Upper lobe of right lung (tissue), 1 donor: ENCODE measurements at places on chromosomes 12 and 14. TPM values are rescaled to one million over a fixed set of nuclear protein-coding genes. Genes with fewer than 3 reads are reported as not detected.

Gene CFAP251
- total RNA-seq, result 2.5 TPM

Gene ADGRD1
- 113 TPM for total RNA-seq

Gene CLEC6A
- total RNA-seq, result 2.0 TPM

Gene SLC39A2
- not detected for total RNA-seq

Gene JAG2
- 31.2 TPM for total RNA-seq

Gene HSPA2
- 13.5 TPM for total RNA-seq

DNA sequence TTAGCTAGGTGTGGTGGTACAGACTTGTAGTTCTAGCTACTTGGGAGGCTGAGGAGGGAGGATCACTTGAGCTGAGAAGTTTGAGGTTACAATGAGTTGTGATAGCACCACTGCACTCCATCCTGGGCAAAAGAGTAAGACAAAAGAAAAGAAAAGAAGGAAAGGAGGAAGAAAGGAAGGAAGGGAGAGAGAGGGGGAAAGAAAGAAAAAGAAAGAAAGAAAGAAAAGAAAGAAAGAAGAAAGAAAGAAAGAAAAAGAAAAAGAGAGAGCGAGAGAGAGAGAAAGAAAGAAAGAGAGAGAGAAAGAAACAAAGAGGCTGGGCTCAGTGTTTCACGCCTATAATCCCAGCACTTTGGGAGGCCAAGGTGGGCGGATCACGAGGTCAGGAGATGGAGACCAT is 10.3 kb upstream of the GNPTAB start:
- H3K36me3 ChIP-seq, result no peaks in the 10 kb centered on the region
- H3K4me1 ChIP-seq, result no peaks in the 10 kb centered on the region
- no peaks in the 10 kb centered on the region for H3K27me3 ChIP-seq

DNA sequence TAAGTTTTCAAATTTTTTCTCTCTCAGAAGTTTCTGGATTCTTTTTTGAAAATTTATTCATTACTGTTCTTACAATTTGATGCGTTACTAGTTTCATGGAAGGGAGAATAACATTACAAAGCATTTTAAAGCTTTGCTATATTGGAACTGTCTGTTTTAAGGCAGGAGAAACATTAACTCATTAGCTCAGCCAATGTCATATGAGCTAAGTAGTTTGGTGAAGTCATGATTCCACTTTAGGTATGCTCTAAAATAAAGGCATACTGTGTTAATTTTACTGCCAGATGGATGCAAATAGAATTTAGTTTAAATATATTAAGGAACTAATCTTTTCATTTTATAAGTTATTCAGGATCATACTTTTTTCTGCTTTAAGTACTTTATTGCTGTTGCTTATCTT is 46.0 kb downstream of the ARID2 start:
- H3K4me3 ChIP-seq, result no peak overlapping the region
- no peaks in the 10 kb centered on the region for H3K36me3 ChIP-seq
- no peak overlapping the region for H3K27ac ChIP-seq
- no peak for DNase-seq

- DNase-seq, result no peak
- no peak overlapping the region for H3K27ac ChIP-seq
- H3K4me3 ChIP-seq, result no peak overlapping the region
- H3K27me3 ChIP-seq, result no peaks in the 10 kb centered on the region
These were observed 32.9 kb downstream of the ZFHX2 start for GRCh38 chr14:23518709-23519108.

DNA sequence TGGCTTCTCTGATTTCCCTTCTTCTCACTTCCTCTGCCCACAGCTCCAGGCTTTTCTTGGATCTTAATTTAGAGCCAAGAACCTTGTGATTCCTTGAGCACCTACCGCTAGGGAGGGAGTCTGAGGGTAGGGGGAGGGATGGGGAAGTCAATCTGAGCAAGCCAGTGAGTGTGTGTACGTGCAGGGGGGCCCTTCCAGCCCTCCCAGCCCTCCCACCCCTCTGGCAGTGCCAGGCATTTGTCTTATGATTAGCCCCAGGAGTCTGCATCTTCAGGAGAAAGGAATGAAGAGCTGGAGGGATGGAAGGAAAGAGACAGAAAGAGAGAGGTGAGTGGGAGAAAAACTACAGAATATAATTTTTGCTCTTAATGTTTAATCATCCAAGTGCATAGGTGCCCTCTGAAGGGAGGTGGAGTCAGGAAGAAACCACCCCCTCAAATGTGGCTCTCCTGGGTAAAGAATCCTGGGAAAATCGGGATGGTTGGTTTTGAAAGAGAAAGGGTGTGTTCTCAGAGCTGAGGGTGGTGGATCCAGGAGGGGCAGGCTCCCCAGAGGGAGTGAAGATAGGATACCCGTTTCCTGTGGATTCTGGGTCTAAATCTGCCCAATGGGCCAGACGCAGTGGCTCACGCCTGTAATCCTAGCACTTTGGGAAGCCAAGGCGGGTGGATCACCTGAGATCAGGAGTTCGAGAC is 2.1 kb downstream of the PIANP start:
- peaks cover 52% of the 10 kb centered on the region for H3K27me3 ChIP-seq
- peaks cover 11% of the 10 kb centered on the region for H3K4me1 ChIP-seq
- H3K4me3 ChIP-seq, result no peak overlapping the region
- no peak overlapping the region for H3K27ac ChIP-seq
- no peak for DNase-seq
- no peaks in the 10 kb centered on the region for H3K36me3 ChIP-seq

- no peak for DNase-seq
- no peaks in the 10 kb centered on the region for H3K27me3 ChIP-seq
- H3K36me3 ChIP-seq, result no peaks in the 10 kb centered on the region
- H3K4me3 ChIP-seq, result no peak overlapping the region
- H3K4me1 ChIP-seq, result peaks cover 3% of the 10 kb centered on the region
These were observed 181.2 kb downstream of the EMP1 start for GRCh38 chr12:13377698-13378097.

DNA sequence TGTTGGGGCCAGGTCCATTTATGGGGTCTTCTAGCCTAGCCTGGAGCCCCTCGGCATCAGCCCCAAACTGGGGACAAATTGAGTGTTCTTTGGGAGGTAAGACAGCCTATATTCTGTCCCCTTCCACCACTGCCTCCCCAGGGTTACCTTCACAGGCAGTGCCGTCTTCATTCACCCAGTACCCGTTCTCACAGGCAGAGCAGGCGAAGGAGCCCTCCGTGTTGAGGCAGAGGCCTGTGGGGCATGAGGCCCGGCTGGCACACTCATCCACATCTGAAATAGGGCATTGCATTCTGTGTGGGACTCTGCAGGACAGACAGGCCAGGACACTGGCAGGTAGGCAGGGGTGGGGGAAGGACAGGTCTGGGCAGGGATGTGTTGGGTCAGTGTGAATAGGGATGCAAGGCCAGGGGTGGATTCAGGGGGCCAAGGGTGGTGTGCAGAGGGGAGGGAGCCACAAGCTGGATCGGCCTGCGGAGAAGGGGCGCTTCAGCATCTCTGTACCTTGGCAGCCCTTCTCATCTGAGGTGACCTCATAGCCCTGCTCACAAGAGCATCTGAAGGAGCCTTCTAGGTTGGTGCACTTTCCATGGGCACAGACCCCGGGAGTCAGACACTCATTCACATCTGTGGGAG is 16.1 kb downstream of the ISCA2 start:
- peaks cover 11% of the 10 kb centered on the region for H3K4me1 ChIP-seq
- DNase-seq, result peak; percentile 34
- no peak overlapping the region for H3K27ac ChIP-seq
- no peaks in the 10 kb centered on the region for H3K27me3 ChIP-seq
- no peak overlapping the region for H3K4me3 ChIP-seq

- no peak overlapping the region for H3K4me3 ChIP-seq
- H3K27me3 ChIP-seq, result no peaks in the 10 kb centered on the region
- H3K27ac ChIP-seq, result no peak overlapping the region
- H3K36me3 ChIP-seq, result no peaks in the 10 kb centered on the region
- no peak for DNase-seq
These were observed 49.2 kb upstream of the CNOT2 start for GRCh38 chr12:70194076-70194475.

GRCh38 chr12:124543052-124543589 is 24.3 kb downstream of the NCOR2 start:
- H3K4me3 ChIP-seq, result no peak overlapping the region
- no peaks in the 10 kb centered on the region for H3K27me3 ChIP-seq
- H3K36me3 ChIP-seq, result no peaks in the 10 kb centered on the region
- H3K4me1 ChIP-seq, result peaks cover 71% of the 10 kb centered on the region
- no peak overlapping the region for H3K27ac ChIP-seq

DNA sequence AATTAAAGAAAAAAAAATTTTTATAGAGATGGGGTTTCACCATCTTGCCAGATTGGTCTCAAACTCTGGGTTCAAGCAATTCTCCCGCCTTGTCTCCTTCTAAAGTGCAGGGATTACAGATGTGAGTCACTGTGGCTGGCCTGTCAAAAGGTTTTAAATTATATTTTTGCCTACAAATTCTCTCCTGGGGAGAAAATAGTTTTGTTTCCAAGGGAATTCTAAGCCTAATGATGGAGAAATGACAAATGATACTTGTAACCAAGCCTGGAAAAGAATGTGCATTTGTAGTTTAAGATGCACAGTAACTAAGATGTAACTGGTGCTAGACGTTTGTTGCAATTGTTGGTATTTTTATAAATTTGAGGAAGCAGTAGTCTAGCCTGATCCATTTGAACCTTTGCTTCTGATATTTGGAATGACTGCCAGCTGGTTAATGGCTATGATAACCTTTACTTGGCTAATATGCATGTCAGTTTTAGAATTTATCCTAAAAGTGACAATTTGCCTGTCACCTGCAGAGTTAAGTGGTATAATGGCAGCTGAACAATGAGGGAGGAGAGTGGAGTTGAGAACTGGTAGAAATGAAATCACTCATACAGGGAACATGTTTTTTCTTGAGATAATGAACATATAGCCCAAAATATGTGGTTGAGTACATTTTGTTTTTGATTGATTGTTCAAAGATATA is 148.0 kb downstream of the FUT8 start:
- no peaks in the 10 kb centered on the region for H3K4me1 ChIP-seq
- H3K36me3 ChIP-seq, result no peaks in the 10 kb centered on the region
- no peak for DNase-seq
- no peak overlapping the region for H3K4me3 ChIP-seq
- no peak overlapping the region for H3K27ac ChIP-seq

DNA sequence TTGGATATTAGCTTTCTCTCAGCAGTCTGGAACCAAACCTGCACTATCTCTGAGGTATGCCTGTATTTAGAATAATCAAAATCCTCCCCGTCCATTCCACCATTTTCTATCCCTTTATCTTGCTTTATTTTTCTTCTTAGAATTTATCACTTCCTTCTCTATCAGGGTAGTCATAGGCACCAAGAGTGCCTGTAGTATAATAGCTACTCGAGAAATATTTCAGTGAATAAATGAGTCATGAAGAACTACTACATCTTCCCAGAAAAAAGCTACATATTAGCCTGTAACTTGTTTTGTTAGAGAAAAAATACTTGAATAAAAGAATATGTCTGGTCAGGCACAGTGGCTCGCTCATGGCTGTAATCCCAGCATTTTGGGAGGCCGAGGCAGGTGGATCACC is 4.3 kb downstream of the SLC2A14 start:
- H3K27me3 ChIP-seq, result peaks cover 21% of the 10 kb centered on the region
- H3K27ac ChIP-seq, result no peak overlapping the region
- H3K4me1 ChIP-seq, result peaks cover 4% of the 10 kb centered on the region
- H3K36me3 ChIP-seq, result no peaks in the 10 kb centered on the region

GRCh38 chr12:3881281-3881950 is 8.2 kb upstream of the PARP11 start:
- H3K36me3 ChIP-seq, result no peaks in the 10 kb centered on the region
- no peak overlapping the region for H3K4me3 ChIP-seq
- H3K27ac ChIP-seq, result no peak overlapping the region

DNA sequence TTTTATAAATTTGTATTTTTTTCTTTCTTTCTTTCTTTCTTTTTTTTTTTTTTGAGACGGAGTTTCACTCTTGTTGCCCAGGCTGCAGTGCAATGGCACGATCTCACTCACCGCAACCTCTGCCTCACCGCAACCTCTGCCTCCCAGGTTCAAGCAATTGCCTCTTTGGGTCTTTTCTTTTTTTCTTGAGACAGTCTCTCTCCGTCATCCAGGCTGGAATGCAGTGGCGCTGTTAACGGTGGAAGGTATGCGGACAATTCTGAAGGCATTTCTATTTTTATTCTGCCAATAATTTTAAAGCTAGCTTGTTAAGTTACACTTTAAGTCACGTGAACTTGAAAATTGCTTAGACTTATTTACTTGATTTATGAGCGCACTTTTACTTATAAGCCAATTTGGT is 8.8 kb upstream of the PHC1 start:
- H3K4me3 ChIP-seq, result no peak overlapping the region
- H3K4me1 ChIP-seq, result no peaks in the 10 kb centered on the region
- no peaks in the 10 kb centered on the region for H3K27me3 ChIP-seq
- no peak overlapping the region for H3K27ac ChIP-seq
- no peaks in the 10 kb centered on the region for H3K36me3 ChIP-seq

DNA sequence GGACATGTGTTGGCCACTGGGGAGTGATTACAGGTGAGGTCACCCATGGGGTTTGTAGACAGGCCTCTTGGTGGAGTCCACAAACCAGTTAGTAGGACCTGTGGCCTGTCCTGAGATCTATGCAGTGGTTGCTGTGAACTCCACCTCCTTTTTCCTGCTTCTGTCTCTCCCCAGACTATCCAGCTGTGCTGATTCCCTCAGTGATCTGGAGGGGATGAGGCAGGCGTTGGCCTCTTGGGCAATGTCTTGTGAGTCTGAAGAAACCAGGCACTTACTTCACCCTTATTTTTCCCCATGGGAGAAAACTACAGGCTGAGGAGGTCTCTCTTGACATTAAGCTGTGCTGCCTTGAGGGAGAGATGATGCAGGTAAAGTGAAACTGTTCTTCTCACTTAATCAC is 257.2 kb upstream of the PRICKLE1 start:
- H3K4me1 ChIP-seq, result no peaks in the 10 kb centered on the region
- H3K27ac ChIP-seq, result no peak overlapping the region
- H3K4me3 ChIP-seq, result no peak overlapping the region
- H3K27me3 ChIP-seq, result no peaks in the 10 kb centered on the region

GRCh38 chr12:27366621-27367020 is 34.0 kb downstream of the BMAL2 start:
- no peaks in the 10 kb centered on the region for H3K36me3 ChIP-seq
- DNase-seq, result no peak
- H3K27me3 ChIP-seq, result no peaks in the 10 kb centered on the region

DNA sequence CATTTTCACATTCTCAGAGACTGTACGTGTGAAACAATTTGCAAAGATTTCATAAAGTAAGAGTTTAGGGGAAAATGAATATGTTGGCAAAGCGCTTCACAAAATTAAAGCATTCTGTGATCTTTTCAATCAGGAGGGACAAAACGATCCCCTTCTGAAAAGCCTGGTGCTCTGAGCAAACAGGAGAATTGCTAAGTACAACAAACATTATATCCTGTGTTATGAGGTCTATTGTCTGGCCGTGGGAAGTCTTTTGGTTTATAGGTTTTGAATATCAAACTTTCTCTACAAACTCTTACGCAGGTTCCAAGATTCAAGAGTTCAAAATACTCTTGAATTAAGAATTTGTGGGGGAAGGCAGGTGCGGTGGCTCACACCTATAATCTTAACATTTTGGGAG is 7.2 kb upstream of the FOXN3 start:
- H3K4me3 ChIP-seq, result no peak overlapping the region
- H3K27me3 ChIP-seq, result no peaks in the 10 kb centered on the region
- peaks cover 16% of the 10 kb centered on the region for H3K4me1 ChIP-seq
- no peaks in the 10 kb centered on the region for H3K36me3 ChIP-seq
- H3K27ac ChIP-seq, result no peak overlapping the region
